ENCODE measurements at places on chromosomes 2 and 18.
A peak's percentile ranks its signal among the peaks of the same experiment; 100 is the strongest.

- no peak for DNase-seq
These were observed 111.3 kb upstream of the TLK1 start for GRCh38 chr2:171271971-171272436.

DNA sequence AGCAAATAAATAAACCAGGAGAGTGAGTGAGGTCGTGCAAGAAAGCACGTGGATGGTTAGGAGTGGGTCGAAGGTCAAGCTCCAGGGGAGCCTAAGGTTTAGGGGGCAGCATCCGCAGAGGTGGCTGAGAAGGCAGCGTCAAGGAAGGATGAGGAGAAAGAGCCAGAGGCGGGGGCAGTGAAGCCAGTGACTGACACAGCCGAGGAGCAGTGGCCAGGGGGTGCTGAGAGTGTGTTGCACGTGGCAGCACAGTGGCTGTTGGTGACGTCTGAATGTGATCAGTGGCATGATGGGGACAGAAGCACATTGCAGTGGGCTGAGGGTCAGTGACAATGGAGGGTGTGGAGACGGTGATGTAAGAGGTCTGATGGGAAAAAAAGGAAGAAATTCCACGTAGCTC lies 13.7 kb upstream of the FHL2 start:
- no peak for DNase-seq

DNA sequence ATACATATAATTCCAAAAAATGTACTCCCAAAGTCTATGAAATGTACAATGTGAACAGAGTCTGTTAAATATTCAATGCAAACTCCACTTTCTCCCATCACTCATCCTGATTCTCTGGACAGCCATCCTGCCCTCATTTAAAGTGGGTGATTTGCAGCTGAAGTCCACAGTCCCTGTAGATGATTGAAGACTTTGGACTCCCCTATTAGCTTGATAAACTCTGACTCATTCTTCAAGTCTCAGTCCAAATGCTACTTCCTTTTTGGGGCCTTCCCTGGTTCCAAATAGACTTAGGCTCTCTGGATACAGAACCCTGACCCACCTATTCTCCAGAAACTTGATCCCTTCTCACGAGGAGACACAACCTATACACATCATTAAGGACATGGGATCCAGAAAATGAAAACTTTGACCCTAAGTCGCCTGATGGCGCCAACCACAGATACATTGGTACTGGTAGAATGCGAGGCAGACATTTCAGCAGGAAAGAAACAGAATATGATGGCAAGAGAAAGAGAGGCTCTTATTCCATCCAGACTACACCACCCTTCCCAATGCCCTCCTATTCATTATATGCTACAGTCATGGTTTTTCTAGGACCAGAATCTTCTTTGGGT lies 122.7 kb downstream of the VIT start:
- DNase-seq: no peak

DNA sequence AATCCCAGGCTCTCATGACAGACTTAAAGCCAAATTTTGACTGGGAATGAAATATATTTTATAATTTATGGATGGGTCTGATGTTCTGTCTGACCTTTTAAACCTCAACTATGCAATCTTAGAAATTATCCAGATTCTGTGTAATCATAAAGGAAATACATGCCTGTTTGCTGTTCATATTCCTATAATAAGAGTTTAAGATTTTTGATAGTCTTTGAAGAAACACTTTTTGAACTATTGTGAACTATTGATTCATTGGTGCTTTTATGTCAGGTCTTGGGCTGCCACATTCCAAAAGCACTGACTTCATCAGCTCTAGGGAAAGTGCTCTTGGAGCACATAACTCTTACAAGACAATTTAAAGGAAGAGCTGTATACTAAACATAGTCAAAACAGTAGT lies 64.2 kb downstream of the CCDC150 start:
- DNase-seq: no peak

GRCh38 chr18:12911025-12911928 lies 27.2 kb upstream of the PTPN2 start:
- peak; percentile 22 for DNase-seq

DNA sequence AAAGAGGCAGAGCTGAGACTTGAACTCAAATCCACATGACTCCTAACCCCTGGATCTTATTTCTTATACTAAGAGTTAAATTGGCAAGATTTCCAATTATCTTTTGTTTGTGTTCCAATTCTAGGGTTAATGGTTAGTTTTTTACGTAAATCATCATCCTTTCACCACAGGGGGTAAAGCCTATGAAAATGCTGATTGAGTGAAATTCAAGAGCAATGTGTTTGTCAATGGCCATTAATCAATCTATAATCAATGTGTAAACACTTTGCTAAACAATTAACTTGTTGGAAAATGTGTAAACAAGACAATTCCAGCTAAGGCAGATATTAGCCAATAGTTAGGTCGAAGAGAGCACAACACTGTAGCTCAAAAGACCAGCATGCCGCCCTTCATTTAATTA lies 376.5 kb upstream of the ACVR2A start:
- DNase-seq: no peak

- DNase-seq: no peak
These were observed 239.3 kb downstream of the IRS1 start for GRCh38 chr2:226560325-226560724.

GRCh38 chr2:158546412-158547144 lies 89.8 kb downstream of the PKP4 start:
- DNase-seq: no peak

Measured in effector memory CD4-positive, alpha-beta T cell (primary cell).